ENCODE measurements at places on chromosomes 3 and 15.

- no peak for DNase-seq
Observed at GRCh38 chr15:89797678-89798201, 16.9 kb downstream of the ANPEP start.

DNA sequence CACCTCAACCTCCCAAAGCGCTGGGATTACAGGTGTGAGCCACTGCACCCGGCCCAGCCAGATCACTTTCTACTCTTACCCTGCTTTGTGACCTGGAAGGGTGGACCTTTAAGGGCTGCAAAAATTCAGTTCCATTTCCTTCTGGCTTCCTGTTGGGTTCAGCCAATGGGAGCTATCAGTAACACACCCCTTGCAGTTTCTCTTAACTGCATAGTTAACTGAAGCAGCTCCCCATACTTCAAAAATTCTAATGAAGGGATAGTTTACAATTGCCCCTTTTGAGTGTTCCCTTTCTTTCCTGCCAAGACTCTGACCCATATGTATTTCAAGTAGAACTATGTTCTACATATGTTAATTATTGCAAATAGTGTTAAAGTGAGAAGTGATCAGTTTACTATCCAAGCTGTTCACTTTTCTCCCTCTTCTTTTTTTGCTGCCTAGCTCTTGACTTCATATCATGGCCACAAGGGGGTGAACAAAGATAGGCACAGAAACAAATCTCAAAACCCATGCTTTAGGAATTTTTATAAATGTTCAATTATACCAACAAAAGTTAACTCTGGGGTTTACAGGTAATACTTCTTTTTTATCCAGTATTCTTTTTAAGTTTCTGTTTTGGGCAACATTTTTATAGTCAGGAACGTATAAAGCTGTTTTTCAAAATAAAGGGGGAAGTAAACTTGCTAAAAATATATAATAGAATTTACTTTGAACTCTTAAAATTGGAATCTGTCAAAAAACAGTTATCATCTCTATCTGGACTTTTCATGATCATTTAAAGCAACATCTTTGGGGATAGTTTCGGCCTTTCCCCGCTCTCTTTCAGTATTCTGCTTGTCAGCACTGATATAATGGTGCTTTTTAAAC is 8.1 kb downstream of the PGBD4 start:
- no peak for DNase-seq

DNA sequence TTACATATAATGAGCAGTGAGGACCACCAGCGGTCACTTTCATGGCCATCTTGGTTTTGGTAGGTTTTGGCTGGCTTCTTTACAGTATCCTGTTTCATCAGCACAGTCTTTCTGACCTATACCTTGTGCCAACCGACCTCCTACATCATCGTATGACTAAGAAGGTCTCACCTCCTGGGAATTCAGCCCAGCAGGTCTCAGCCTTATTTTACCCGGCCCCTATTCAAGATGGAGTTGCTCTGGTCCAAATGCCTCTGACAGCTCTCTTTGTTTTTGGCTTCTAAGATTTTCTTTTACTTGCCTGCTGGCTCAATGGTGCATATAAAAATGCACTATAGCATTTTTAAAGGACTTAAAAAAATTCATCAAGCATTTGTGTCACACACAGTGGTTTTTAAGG is 3.2 kb upstream of the MME start:
- DNase-seq = no peak

- DNase-seq = peak; percentile 29
Observed at GRCh38 chr3:12193485-12194165, 34.9 kb upstream of the TIMP4 start.

DNA sequence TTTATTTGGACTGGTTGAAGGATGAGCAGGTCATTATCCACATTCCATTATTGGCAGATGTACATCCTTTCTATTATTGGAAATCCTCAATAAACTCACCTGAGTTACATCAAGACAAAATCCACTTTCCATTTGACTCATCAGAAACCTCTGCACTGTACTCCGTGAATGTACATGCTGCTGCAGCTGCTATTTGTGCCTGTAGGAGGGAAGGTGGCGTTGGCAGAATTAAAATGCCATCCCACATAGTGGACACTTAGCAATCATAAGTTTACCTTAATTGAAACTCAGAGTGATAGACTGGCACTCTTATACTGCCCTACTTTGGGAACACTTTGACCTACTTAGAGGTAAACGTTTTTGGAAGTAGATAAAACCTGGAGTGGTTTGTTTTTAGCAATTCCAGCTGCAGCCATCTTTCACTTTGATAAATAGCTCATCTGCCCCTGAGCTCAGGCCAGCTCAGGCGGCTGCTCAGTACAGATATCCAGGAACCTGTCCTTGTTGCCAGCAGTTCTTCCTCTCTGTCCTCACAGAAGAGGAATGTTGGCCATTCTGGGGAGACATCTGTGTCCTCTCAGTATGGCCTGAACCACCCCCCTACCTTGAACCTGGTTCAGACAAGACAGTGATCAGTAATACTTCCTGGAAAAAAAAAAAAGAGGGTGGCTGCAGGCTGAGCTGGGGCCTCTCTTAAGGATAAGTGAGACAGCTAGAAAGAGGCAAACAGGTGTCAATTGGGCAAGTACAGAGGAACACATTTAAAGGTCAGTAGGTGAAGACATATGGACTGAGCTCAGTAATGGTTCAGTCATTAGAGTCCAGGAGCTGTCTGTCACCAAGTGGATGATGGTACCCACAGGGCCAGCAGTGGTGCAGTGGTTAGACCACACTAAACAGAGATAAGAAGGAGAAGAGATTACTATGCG is 153.4 kb upstream of the UMPS start:
- no peak for DNase-seq

- DNase-seq = no peak
Observed at GRCh38 chr15:89333011-89333860, 1.4 kb downstream of the POLG start.

DNA sequence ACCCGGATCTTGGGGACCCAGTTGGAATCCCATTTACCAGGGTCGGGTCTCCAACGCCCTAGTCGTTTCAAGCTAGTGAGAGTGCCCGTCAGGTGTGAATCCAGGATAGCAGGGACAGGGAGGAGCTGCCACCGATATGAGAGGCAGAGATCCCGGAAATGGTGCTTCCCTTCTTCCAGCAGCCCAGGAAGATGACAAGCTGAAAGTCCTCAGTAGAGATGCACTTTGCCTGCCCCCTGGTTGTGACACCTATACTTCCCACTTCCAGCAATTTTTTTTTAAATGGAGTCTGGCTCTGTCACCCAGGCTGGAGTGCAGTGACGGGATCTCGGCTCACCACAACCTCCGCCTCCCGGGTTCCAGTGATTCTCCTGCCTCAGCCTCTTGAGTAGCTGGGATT is 503.0 kb downstream of the NTRK3 start:
- DNase-seq = no peak

GRCh38 chr3:115099986-115100571 is 47.0 kb downstream of the ZBTB20 start:
- DNase-seq = no peak

GRCh38 chr3:77319711-77320110 is 279.8 kb downstream of the ROBO2 start:
- DNase-seq = no peak

- DNase-seq = no peak
Observed at GRCh38 chr3:137962251-137962650, 47.7 kb upstream of the CLDN18 start.

DNA sequence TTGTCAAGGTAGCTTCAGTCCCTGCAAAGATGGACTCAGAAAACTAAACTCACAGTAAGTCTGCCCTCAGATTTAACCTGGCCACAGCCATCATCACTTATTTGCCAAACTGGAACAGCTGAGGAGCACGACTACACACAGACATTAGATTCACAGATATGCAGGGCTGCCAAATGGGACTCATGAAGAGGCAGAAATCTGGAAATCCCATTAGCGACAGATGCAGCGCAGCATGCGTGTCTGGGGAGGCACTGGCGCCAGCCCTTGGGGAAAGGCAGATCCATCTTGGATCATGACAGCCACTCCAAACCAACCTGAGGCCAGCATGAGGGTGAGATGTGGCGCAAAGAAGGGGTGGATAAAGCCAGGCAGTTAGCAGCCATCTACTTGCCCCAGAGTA is 160.7 kb upstream of the TSC22D2 start:
- DNase-seq = no peak

DNA sequence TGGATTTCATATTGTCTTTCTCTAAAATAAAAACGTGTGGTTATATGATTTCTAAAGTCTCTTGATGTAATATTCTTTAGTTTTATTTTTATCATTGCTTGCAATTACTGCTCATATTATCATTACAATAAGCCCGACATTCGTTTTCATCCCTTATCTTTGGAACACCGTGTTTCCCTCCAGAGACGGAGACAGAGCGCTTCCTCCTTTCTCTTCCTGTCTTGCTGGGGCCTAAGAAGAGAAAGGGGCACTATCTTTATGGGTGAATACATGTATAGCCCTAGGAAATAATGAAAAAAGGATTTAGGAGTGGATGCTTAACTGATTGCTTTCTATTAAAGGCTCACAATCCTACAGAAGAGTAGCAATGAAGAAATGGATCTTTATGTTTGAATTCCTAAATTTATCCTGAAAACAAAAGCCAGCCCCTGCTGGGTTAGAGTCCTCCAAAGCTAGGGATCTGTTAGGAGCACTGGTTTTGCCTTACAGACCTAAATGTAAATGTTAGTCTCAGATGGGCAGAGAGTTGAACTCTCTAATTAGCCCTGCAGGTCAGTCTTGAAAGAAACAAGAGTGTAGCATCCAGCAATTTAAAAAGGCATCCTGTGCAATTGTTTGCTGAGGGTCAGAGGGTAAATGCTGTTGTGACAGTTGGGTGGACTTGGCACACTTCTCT is 145.1 kb downstream of the TP63 start:
- no peak for DNase-seq

DNA sequence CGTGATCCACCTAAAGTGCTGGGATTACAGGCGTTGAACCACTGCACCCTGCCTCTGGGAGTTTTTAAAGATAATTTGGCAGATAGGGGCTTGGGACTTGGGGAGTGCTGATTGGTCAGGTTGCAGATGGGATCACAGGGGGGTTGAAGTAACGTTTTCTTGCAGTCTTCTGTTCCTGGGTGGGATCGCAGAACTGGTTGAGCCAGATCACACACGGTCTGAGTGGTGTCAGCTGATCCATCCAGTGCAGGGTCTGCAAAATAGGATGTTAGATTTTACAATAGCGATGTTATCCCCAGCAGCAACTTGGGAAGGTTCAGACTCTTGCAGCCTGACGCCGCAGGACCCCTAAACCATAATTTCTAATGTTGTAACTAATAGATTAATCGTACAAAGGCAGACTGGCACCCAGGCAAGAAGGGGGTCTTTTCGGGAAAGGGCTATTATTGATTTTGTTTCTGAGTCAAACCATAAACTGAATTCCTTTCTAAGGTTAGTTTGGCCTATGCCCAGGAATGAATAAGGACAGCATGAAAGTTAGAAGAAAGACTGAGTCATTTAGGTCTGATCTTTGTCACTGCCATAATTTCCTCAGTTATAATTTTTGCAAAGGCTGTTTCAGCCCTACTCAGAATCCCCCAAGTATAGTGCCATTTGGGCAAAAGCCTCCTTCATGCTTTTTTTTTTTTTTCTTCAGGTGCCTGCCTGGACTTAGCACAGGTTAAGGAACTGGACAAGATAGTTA is 1.5 kb upstream of the CA12 start:
- DNase-seq = no peak

GRCh38 chr3:138781012-138781470 is 53.7 kb downstream of the PIK3CB start:
- no peak for DNase-seq

DNA sequence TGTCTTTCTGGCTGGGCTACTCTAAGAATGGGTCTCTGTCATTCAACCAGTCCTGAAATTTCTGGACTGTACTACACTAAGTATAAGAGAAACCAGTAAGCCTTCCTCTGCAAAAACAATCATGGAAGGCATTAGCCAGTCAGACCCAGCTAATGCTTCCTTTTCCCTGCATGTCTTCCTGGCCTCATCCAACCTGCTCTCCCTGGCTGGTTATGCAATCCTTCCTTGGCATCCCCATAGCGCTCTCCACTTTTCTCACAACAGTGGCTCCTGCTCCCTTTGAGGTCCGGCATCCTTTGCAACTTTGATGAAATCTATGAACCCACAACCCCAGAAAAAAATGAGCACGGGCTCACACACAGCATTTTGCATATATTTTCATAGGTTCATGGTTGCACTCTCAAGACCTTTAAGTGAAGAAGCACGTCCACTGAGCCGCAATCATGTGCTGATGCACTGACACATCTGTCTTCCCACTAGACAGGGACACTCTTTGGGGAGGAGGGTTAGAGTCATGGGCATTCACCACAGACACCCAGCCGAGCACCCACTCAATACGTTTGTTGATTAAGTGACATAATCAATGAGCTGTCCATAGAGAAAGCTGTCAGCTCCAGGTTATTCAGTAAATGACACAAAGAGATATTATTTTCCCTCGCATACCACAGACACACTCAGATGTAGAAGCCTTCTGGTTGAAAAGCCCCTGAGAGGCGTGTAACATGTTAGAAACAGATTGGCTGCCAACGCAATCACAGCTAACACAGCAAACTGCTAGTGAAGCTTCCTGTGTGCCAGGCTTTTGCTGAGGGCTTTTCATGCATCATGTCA is 66.7 kb downstream of the PLD1 start:
- DNase-seq = no peak

GRCh38 chr15:57509126-57509525 is 82.6 kb upstream of the MYZAP start:
- no peak for DNase-seq

DNA sequence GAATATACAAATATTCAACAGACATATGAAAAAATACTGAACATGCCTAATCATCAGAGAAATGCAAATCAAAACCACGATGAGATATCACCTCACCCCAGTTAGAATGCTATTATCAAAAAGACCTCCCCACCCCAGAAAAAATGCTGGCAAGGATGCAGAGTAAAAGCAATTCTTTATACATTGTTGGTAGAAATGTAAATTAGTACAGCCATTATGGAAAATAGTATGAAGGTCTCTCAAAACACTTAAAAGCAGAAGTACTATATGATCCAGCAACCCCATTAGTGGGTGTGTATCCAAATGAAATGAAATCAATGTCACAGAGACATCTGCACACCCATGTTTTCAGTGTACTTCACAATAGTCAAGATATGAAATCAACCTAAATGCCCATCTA is 308.7 kb downstream of the CHST2 start:
- DNase-seq = no peak

DNA sequence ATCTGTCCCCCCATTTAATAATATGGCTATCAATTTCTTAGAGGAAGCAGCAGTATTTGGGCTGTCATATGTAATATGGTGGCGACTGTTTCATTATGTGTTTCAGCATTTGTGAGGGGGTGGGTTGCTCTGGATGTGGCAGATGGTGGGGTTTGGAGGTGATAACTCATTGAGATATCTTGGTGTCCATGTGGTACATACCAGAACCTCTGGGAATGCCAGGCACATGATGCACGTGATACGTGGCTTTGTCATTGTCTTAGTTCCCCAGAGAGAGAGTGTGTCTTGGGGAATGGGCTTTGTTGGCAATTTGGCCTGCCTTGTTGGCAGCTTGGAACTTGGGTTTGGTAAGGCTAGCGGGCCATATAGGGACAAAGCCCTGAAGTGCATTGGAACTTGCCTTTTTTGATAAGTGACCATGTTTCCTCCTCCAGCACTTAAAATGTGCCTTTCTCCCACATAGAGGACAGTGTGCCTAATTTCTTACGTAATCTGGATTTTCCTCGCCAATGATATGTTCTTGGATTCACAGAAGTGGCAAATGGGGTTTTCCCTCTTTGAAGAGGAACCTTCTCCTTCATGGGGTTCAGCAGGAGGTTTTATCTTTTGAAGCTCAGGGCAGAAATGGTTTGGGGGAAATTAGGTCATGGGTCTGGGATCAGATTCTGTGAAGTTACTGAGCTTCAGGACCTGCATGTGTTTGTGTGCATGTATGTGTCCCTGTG is 79.5 kb downstream of the DNASE1L3 start:
- no peak for DNase-seq
